ENCODE measurements at places on chromosomes 7 and 10.

DNA sequence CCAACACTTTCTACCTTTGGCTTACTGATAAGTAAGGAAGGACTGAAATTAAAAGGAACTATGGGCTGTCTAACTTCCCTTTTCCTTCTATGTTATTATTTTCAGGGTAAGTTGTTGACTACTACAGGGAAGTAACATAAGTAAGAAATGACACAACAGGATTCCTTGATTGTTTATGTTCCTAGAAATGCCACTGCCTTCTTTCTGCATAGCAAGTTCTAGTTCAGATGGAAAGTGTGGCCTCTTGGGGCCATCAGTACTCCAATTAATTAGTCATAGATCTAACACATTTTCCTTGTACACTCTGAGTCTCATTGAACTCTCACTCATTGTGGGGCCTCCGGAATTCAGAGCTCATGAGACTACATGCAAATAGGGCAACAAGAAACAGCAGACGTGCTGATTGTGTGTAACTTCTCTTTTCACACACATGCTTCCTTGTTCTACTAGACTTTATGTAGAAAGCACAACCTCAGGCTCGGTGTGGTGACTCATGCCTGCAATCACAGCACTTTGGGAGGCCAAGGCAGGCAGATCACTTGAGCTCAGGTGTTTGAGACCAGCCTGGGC lies 35.3 kb upstream of the HIBADH start:
- DNase-seq: no peak

- DNase-seq: no peak
Observed at GRCh38 chr7:4792537-4793126, 17.2 kb downstream of the AP5Z1 start.

GRCh38 chr7:44287488-44288380 lies 37.7 kb downstream of the CAMK2B start:
- no peak for DNase-seq

GRCh38 chr10:72079356-72079755 lies 9.0 kb downstream of the SPOCK2 start:
- DNase-seq: no peak

GRCh38 chr7:39249635-39250152 lies 272.0 kb downstream of the POU6F2 start:
- DNase-seq: no peak

DNA sequence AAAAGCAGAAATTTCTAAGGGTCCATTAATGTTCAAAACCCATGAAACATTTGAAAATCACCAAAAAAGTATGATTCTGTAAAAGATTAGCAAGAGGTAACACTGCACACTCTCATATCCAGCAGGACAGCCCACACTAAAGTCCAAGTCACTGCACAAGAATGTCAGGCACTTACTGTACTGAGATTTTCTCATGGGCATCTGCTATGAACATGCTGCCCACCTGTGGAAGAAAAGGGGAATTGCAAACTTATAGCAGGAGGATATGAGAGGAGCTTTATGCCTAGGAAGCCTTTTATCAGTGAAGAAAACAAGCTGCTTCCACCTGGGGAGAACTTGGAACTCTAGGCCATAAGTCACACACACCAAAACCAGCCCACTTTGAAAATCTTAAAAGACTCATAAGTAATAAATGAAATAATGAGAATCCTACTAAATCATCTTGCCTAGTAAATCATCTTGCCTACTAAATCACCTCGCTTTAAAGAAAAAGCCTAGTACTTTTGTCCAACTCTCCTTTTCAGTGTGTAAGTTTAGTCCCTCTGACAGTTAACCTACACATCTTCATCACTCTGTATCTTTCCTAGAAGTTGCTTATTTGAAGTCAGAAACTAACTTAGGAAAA lies 46.1 kb downstream of the ARMH3 start:
- peak; percentile 15 for DNase-seq

GRCh38 chr10:121025731-121026130 lies 174.6 kb downstream of the WDR11 start:
- no peak for DNase-seq

DNA sequence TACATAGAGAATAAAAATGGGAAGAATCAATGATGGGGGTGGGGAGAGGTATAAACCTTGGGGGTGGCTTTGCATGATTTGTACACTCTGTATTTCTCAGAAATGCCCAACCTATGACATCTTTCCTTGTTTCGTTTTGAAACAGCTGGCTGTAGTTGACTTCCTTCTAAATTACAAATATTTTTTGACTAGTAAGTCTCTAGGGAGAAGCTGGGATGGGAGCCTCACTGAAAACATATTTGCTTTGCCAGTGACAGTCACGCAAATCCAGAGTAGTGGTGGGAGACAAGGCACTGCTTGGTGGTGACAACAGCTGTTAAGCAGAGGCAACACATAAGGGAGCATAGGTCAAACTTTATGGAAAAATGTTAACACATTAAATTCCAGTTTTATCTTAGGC lies 440.5 kb downstream of the SEMA3D start:
- no peak for DNase-seq

DNA sequence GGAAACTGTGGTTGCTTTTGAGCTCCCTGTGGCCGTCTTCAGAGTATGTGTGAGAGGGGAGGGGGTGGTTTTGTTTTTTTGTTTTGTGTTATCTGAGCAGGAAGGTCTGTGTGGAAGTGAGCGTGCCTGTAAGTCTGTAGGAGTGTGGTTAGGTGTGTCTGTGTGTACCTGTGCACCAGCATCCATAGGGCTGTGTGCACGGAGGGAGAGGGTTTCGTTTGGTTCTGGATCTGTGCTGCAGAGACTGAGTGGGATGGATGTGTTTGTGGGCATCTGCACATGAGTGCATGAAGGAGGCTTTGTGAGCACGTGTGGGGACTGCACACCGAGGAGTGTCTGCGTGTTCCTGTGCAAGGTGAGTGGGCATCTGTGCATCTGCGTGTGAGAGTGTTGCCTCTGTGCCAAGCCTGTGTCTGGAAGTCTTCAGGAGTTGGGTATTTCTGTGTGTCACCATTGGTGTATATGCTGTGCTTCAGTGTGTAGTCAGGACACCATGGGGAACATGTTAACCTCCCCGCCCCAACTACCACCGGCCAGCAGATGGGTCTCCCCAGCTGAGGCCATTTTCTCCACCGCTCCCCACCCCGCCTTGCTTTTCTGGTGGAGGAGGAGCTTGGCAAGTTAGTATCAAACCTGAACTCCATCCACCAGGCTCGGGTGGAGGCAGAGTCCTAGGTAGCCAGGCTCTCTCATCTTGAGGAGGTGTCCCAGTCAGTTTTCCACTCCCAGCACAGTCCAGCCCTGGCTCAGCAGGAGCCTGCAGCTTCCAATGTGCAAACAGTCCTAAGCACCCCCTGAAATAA lies 7.1 kb upstream of the TLX1 start:
- no peak for DNase-seq

GRCh38 chr7:55557666-55558188 lies 14.6 kb downstream of the VOPP1 start:
- DNase-seq: no peak

- no peak for DNase-seq
Observed at GRCh38 chr10:96833220-96834001, 1.3 kb downstream of the LCOR start.

DNA sequence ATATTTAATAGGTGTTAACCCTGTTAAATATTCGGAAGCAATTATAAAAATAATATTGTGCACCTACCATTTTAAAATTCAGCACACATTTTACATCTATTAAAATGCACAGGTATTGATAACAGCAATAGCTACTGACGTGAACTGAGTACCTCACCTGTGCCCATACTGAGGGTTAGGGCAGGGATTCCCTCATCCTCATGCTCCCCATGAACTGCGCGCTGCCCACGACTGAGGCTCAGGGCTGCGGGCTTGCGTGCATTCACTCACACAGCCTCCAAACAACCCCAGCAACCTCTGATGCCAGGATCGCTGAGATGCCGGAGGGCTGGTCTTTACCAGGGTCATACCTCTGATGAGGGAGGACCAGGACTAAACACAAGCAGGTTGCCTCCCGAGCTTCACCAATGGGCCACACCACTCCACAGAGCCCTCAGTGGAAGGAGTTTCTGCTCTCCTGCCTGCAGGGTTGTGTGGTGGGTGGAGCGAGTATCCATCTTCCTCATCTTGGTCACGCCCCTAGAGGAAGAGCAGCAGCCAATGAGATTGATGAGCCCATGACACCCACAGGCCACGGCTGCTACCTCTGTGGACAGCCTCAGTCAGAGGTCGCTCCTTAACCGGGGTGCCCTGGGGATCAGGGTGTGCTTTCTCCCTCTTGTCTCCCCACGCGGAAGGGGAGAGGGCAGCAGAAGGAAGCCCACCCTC lies 478.3 kb downstream of the TNS3 start:
- DNase-seq: no peak

GRCh38 chr7:70512761-70513160 lies 619.2 kb upstream of the GALNT17 start:
- no peak for DNase-seq

- DNase-seq: no peak
Observed at GRCh38 chr10:50674469-50675254, 50.9 kb upstream of the SGMS1 start.

- no peak for DNase-seq
Observed at GRCh38 chr7:128259131-128260061, 18.3 kb downstream of the LEP start.

DNA sequence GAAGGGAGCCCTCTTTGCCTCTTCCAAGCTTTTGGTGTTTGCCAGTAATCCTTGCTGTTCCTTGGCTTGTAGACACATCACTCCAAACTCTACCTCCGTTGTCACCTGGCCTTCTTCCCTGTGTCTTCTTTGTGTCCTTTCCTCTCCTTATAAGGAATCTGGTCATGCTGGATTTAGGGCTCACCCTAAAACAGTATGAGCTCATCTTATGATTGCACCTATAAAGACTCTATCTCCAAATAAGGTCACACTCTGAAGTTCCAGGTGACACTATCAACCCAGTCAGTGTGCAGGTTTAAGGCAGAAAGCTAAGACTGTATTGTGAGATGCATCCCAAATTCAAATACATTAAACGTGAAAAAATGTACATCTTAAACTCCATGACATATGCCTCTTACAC lies 49.0 kb upstream of the ZRANB1 start:
- no peak for DNase-seq

DNA sequence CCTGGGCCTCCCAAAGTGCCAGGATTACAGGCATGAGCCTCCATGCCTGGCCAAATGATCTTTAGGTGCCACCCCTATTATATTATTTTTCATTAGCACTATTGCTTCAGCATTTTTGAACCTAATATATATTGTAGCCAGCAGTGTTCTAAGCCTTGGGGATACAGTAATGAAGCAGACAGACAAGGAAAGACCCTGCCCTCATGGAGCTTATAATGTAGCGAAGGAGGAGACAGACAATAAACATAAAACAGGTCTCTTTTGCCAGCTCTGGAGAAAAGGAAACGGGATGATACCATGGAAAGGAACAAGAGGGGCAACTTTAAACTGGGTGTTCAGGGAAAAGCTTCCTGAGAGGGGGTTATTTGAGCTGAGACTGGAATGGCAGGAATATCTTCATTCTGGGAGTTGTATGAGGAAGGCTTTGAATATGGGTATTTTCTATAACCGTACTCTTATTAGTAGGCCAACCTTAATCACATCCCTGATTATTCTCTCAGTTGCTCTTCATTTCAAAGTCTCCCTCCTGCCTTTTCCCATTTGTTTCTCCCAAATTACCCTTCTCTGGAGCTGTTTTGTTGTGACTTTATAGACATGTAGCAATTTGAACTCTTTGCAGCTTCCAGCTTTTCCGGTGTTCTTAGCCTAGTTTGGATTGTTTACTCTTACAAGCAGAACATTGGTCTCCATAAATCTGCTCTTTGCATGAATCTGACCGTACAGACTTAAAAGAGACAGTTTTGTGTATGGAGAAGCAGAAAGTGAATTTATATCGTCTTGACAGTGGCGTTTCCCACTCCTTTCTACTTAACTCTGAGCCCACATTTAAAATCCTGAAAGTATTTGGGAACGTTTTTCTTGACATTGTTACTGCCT lies 19.0 kb downstream of the PRKAR2B start:
- no peak for DNase-seq

GRCh38 chr10:525565-526315 lies 163.7 kb downstream of the DIP2C start:
- no peak for DNase-seq

GRCh38 chr10:100413173-100413572 lies 49.6 kb upstream of the WNT8B start:
- DNase-seq: no peak

GRCh38 chr10:85060944-85061343 lies 732.6 kb downstream of the CCSER2 start:
- DNase-seq: no peak

DNA sequence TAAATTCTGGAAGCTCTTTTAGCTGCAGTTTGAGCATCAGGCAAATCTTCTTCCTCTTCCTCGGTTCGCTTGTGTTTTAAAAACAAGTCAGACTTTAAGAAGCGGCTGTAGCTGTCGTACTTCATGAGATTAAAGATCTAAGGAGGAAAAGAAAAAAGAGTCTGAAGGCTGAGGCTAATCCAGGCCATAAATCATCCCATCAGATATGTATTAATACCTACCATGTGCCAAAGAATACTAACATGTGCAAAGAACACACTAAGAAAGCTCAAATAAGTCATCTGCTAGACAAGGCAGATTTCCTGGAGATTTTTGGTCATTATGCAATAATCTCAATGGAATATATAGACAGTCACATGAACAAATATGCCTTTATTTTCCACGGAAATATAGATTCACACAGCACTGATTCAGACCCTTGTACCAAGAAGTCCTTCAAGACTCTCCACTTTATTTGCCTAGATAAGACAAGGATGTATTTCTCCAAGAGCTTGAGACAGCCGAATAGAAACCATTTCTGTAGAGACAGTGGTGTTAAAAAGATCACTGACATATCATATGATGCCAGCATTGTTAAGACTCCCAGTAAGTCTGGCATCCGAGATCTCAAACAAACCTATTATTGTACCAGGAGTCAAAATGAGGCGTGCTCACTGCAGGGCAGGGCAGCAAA lies 42.3 kb downstream of the RGS10 start:
- DNase-seq: no peak

GRCh38 chr10:126536148-126536547 lies 134.3 kb downstream of the C10orf90 start:
- no peak for DNase-seq

GRCh38 chr10:17059197-17059688 lies 70.4 kb downstream of the CUBN start:
- DNase-seq: no peak

DNA sequence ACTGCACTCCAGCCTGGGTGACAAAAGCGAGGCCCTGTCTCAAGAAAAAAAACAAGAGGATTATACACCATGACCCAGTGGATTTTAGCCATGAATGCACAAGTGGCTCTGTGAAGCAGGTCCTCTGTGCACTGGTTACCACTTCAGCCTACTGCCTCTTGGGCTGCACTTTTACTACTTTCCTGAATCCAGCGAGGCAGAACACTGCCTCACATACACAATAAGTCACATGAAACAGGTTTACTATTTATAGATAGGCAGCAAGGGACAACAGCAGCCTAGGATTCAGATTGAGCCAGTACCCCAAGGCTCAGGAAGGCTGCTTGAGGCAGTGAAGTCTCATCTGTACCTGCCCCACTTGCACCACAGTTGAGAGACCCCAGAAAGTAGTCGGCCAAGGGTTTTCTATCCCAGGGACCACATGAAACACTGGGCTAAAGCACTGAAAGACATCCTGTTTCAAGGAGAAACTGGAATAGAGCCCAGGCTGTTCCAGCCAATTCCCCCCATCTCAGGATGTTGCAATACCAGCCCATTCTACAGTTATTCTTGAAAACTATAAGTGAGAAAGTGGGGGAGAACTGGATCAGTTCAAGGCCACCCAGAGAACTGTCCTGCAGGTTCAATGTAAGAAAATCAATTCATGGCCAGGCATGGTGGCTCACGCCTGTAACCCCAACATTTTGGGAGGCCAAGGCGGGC lies 10.3 kb upstream of the OGDH start:
- DNase-seq: no peak

GRCh38 chr7:74008687-74009086 lies 19.3 kb upstream of the ELN start:
- DNase-seq: no peak

- DNase-seq: no peak
Observed at GRCh38 chr7:1494447-1494846, 9.7 kb downstream of the INTS1 start.

Data from NCI-H510A (cell line).